ENCODE measurements at places on chromosomes 16 and 17.

- DNase-seq = no peak
Observed at GRCh38 chr17:28327031-28327607, 8.1 kb downstream of the TMEM97 start.

DNA sequence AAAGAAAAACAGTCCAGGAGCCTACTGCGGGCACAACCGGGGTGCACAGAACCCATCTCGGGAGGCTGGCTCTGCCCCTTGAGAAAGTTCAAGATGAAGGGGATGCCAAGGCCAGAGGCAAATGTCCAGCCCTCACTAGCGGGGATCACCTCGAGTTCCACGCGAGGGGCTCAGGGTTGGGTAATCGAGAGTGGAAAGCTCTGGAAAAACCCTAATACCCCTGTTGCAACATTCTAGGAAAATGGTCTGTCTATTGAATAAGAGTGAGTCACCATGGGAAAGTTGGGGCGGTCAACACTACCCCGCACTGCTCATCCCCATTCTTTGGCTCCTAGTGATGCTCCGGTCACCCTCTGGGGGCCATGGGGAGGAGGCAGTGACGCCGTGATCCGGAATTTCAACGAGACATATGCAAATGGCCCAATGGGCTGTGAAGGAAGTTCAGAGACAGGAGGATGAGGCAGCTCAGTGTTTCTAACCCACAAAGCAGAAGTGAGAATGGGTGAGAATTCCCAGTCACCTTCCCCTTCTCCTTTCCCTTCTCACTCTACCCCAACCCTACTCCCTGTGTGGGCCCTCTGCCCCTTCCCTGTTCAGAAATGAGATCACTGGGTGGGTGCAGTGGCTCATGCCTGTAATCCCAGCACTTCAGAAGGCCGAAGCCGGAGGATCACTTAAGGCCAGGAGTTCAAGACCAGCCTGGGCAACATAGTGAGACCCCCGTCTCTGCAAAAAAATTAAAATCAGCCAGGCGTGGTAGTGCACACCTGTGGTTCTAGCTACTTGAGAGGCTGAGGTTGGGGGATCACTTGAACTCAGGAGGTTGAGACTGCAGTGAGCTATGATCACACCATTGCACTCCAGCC lies 22.4 kb downstream of the SOCS3 start:
- no peak for DNase-seq

GRCh38 chr17:40536295-40537171 lies 28.7 kb downstream of the CCR7 start:
- no peak for DNase-seq

DNA sequence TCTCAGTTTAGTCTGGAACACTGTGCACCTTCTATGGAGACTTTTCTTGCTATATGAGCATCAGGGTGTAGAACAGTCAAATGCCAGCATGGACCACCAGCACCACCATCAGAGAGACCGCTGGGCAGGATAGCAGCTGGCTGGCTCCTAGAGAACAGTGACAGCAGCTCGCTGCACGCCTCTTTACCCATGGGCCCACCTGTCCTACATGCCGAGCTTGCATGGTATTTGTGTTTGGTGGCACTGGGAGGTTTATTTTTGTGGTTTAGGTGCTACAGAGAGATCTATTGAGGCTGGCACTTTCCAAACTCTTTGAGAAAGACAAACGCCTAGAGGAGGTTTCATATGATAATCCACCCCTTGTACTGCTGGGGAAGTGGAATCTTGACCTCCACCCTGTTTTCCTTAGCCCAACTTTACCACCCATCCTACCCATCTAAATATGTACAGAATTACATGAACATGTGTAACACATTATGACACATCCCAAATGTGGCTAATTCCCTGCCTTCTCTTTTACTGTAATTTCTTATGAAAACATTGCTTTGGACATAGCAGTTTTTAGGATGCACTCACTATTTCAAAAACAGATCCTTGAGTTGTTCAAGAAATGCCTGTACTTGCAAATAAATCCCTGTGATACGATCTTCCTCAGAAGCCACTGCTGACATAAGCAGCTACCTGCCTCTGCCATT lies 46.3 kb downstream of the COG7 start:
- DNase-seq = no peak

DNA sequence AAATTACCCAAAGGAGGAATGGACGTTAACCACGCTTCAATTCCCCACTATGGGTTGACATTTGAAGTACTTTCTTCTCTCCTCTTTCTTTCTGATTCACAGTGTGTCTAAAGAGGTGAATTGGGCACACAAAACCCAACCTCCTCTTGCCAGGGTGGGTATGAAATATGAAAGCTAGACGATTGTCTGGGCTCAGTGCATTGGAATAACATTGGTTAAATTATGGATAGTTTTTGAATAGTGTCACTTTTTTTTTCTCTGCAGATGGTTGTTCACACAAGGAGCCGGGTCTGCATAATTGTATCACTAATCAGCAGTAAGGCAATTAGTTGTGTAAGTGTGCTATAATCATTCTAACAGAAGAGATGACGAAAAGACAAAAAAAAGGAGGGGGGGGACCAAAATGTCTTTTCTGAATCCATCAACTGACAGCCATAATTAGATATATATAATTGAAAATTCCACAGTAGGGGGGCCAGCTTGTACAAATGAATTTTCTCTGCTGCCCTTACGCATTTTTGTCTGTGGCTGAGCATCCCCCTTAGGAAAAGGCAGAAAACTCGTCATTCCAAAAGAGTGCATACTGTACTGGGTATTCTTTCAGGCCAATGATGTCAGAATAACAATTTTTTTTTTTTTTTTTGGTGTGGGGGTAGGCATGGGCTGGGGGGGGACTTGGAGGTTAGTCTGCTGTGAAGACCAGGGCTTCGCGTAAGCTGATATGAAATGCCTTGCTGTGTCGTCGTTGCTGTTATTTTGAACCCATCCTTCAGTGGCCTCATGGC lies 307.5 kb upstream of the SALL1 start:
- no peak for DNase-seq

Measured in hepatocyte (in vitro differentiated cells).